Right ventricle myocardium inferior (tissue), 1 donor: ENCODE measurements at places on chromosomes 6 and 20.

DNA sequence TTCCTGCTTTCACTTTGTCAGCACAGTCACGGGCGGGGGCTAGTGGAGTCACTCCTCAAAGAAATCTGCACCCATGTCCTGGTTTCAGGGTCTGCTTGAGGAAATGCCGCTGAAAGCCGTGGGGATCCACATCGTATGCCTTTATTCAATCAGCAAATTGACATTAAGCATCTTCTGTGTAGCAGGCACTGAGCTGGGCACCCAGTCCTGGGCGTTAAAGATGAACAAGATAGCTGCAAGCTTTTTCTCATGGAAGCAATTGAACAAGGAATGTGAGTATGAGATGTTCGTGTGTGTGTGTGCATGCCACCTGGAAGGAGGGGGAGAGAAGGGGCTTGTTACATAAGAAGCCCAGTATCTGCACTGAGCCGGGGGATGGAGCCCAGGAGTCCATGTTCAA, 243.9 kb downstream of the SMOC2 start:
- DNase-seq, result no peak

DNA sequence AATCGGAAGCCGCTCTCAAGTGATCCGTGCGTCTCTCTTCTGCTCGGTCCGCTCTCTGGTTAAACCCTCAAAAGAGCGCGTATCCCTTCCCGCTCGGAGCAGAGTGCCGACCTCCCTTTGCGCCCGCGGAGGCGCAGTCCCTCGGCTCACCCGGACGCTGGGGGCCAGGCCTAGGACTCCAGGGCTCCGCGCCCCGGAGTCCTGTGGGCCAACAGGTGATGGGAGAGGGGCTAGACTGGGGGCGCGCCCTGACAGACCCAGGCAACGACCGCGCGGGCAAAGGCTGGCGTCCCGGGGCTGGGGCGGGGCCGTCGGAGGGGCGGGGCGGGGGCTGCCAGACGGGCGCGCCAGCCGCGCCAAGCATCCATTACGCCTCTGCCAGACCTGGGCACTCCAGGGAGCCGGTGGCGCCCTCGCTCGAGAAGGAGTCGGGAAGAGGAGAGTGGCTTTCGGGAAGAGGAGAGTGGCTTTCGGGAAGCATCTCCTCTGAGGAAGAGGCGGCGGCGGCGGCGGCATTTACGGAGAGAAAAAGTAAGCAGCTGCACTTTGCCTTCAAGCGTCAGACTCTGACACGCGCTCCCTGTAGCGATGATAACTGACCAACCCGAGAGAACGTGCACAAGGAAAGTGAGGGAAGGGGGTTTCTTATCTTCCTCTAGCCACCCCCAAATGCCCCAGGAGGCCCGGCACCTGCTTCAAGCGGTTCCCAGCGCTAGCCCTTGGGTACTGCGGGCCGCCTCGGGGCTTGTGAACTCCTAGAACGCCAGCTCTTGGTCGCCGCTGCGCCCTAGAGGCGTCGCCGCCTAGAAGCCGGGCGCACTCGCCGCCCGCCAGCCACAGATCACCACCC, 2.6 kb downstream of the EPHA7 start:
- DNase-seq, result peak; percentile 65

DNA sequence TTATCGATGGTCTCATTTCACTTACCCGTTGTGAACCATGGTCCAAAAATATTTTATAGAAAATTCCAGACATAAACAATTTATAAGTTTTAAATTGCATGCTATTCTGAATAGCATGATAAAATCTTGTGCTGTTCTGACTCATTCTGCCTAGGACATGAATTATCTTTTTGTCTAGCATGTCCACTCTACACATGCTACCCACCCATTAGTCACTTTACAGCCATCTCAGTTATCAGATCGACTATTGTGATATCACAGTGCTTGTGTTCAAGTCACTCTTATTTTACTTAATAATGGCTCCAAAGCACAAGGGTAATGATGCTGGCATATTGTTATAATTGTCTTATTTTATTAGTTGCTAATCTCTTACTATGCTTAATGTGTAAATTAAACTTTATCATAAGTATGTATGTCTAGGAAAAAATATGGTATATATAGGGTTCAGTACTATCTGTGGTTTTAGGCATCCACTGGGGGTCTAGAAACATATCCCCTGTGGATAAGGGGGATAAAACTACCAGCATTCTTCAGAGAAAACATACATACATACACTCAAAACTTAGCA, 252.0 kb upstream of the HTR1E start:
- no peak for DNase-seq

GRCh38 chr20:878511-879307, 37.4 kb downstream of the ANGPT4 start:
- no peak for DNase-seq

DNA sequence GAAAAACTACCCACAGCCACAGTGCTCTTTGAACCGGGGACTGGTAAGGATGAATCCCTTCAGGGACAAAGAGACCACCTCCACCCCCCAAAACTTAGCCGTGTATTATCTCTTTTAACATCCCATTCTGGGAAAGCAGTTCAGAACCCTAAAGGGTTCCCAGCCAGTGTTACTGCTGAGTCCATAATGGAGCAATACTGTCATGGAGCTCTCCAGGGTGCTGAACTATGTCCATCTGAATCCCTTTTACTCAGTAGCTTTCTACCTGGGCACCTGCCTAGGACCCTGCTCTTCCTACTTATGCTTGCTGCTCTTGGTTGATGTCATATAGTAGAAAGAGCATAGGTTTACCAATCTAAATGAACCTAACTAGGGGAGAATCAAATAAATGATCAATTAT, 22.3 kb upstream of the SAYSD1 start:
- DNase-seq, result no peak

GRCh38 chr6:160788806-160789205, 86.8 kb downstream of the PLG start:
- no peak for DNase-seq

DNA sequence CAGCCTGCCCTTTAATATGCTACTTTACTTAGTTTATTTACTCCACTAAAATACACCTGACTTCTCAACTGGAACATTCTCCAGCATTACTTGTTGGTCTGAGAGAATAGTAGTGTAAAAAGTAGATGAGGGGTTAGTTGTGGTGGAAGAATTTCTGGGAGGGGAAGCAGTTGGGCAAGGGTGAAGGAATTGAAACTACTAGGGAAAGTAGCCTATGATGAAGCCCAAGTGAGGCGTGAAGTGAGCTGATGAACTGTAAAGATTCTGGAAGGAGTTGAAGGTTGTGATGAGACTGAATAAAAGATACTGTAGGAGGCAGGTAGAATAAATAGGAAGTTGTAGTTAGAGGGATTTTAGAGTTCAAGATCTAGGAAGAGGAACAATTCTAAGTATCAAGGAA, 72.5 kb downstream of the ITCH start:
- no peak for DNase-seq

DNA sequence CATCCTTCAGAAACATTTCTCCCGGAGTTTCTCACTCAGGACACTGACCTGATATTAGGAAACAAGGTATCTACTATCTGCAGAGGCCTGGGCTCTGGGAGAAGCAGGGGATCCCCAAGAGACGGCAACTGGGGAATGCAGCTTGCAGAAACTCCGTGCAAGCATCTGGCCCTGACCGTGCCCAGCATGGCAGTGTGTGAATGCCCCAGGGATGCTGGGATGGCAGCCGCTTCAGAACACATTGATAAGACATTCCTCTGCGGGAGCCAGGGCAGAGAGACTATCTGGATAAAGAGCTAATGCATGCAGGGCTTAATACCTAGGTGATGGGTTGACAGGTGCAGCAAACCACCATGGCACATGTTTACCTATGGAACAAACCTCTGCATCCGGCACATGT, 55.4 kb downstream of the NFATC2 start:
- no peak for DNase-seq

- no peak for DNase-seq
These were observed 364.3 kb upstream of the PTCHD4 start for GRCh38 chr6:48475275-48475674.

GRCh38 chr6:132354517-132355167, 46.6 kb downstream of the MOXD1 start:
- DNase-seq, result no peak

DNA sequence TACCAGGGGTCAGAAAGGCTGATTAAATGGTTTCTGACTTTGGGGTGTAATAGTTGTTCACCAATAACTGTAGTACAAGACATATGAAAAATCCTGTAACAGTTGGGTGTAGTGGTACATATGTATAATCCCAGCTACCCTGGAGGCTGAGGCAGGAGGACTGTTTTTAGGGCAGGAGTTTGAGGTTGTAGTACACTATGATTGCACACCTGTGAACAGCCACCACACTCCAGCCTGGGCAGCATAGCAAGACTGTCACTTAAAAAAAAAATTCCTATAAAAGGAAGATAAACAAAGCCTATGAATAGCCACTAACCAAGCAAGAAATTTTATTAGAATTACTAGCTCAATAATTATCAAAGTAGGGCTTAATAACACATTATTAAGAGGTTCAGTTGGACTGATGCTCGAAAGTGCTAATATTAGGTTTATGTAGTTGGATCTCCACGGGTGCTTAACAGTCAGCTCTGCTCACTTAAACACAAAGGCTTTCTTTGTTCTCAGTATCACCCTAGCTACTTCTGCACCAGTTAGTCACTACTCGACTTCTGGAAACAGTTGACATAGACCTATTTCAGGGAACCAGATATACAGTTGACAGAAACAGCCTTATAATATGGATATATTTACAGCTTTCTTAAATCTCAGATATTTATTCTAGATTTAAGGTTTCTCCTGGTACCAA, 113.0 kb downstream of the MTFR2 start:
- no peak for DNase-seq

- no peak for DNase-seq
These were observed 39.9 kb downstream of the RPRD1B start for GRCh38 chr20:38073307-38074071.
